ENCODE measurements at places on chromosomes 3 and 15. TPM values are rescaled to one million over a fixed set of nuclear protein-coding genes. Genes with fewer than 3 reads are reported as not detected.

Gene C3orf85
- total RNA-seq: not detected

Gene ARPIN
- total RNA-seq: 12.0 TPM

Gene CEP19
- total RNA-seq: 1.9 TPM

Gene COL8A1
- 14.1 TPM for total RNA-seq
